SHP77 (cell line): ENCODE measurements at places on chromosomes 11 and 22.

DNA sequence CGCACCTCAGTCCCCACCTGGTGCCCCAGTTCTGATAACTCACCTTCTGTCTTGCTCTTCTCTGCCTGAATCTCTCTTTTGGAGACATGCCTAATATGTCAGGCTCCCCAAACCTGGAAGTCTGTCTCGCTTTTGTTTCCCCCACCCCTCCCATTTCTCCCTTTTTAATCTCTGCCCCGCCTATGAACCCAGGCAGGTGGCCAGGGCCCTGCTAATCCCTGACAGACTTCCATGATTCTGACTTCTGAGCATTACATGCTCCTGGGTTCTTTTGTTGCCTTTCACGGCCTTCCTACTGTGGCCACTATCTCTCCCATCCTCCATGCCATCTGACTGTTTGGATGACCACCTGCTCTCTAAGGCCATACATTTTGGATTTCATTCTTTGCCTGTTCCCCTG, 1120.9 kb upstream of the CCDC90B start:
- no peak for DNase-seq

GRCh38 chr22:47657224-47657623, 894.8 kb downstream of the TBC1D22A start:
- no peak for DNase-seq

- no peak for DNase-seq
Measured at GRCh38 chr11:121513807-121514206, 61.0 kb upstream of the SORL1-AS1 start.

DNA sequence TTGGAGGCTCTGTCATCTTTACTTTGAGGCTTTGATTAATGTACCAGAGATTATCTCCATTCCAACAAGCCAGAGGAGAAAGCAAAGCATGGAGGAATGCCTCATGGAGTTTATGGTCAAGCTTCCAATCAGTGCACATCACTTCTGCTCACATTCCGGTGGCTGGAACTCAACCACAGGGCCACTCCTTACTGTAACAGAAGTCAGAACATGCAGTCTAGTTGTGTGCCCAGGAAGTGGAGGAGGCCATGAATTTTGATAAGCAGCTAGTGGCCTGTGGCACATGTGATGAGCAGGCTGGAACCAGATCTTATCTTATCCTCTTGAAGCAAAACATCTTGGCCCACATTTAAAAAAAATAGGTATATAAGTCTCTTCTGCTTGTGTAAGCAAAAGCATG, 258.9 kb upstream of the ARHGAP20 start:
- no peak for DNase-seq

DNA sequence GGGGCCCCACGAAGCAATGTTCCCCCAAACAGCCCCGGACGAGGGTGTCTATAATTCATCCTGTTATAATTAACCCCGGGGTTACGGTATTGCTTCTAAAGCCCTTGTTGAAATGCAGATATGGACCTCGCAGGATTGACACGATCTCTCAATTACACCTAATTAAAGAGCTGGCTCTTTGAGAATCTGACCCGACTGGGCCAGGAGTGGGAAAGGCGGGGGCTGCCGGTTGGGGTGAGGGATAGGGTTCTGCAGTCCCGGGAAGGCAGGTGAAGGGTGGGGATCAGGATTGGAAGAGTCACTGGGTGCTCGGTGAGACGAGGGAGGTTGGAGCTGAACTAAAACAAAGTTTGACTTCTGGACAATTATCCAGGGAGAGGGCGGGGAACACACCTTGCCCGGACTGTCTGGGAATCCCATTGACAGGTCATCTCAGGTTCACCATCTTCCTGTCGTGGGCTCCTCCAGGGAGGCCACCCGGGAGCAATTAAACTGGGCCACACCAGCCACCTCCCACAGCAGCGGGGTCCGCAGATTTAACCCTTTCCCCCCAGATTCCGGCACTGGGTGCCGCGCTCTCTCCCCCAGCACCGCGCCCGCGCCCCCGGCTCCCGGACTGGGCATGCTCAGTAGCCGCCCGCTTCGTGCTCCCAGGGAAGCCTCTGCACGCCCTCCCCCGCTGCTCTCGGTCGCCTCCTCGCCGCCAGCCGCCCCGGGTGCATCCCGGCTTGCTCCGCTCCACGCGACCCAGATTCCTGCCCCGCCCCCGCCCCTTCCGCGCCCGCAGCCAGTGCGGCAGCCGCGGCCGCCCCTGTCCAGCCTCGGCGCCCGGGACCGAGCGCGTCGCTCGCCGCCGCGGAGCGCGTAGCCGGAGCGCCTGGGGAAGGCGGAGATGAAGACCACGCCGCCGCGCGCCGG, at the start of gene ELMOD1:
ELMOD1 (plus strand) TSS at position 688 of the 918 bp plus-strand sequence. CDS start 27,043 bp downstream, outside the sequence.
- DNase-seq: peak; percentile 10

DNA sequence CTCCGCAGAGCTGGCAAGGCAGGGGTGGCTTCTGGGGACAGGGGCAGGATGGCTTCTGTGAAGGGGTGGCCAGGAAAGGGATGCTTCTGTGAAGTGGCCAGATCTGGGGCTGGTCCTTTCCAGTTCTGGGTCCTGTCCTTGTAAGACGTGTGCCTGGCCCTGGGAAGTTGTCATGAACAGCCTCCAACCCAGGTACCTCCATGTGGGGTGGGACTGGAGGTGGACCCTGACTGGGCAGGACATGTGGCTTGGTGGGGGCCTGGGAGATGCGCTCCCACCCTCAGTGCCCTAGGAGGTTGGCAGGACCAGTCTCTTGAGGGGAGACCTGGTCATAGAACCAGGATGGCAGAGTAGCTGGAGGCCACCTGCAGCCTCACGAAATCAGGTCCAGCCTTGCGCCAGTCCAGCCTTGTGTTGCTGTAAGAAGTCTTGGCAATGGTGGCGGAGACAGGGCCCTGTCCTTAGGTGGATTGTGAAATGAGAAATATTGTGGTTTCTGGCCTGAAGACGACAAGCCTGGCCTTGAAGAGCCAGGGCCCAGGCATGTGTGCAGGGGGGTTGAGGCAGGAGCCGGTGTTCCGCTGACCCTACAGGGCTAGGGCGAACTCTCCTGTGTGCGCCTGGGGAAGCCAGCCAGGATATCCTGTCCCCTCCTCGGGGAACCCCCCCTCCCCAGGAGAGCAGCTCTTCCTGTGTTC, 2.6 kb downstream of the KCNQ1 start:
- DNase-seq: no peak

GRCh38 chr11:32916361-32916760, 23.8 kb downstream of the QSER1 start:
- DNase-seq: no peak

DNA sequence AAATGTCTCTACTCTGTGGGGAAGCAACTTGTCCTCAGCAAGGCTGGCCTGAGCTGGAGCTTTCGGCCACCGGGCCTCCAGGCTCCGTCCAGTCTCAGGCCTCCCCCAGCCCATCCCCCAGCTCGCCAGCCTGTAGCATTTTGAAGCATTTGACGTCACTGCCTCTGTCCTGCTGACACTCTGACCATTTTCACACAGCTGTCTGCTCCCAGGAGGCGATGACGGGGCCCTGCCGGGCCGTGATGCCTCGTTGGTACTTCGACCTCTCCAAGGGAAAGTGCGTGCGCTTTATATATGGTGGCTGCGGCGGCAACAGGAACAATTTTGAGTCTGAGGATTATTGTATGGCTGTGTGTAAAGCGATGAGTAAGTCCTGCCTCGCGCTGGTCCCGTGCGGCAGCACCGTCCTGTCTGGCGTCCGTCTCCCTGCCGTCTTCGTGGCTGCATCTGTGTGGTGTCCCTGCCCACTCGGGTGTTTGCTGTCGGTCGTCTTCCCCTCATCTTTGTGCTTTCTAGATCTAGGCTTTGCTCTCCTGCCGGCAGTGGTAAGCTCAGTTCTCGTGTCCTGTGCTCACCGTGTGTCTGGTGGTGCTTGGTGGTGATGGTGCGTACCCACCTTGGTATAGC, 36.1 kb upstream of the ST14 start:
- DNase-seq: no peak

GRCh38 chr11:107508201-107508857, 50.7 kb upstream of the CWF19L2 start:
- no peak for DNase-seq

- DNase-seq: no peak
Measured at GRCh38 chr11:74647404-74647803, 55.0 kb downstream of the POLD3 start.

DNA sequence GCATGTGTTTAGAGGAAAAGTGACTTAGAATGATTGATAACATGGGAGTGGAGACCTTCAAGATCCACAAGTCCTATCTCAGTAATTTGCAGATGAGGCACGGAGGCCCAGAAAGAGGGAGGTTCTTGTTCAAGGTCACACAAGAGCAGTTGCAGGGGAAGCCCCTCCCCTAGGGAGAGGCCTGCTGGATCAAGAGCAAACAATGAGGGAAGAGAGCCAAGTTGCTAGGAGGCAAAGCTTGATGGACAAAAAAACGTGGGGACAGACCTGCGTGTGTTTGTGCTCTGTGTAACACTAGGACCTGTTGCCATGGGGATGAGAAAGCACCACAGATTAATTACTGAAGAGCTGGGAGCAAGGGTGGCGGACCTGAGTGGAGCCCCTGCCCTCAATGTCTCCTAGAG, 6.4 kb upstream of the MFRP start:
- DNase-seq: peak; percentile 88

DNA sequence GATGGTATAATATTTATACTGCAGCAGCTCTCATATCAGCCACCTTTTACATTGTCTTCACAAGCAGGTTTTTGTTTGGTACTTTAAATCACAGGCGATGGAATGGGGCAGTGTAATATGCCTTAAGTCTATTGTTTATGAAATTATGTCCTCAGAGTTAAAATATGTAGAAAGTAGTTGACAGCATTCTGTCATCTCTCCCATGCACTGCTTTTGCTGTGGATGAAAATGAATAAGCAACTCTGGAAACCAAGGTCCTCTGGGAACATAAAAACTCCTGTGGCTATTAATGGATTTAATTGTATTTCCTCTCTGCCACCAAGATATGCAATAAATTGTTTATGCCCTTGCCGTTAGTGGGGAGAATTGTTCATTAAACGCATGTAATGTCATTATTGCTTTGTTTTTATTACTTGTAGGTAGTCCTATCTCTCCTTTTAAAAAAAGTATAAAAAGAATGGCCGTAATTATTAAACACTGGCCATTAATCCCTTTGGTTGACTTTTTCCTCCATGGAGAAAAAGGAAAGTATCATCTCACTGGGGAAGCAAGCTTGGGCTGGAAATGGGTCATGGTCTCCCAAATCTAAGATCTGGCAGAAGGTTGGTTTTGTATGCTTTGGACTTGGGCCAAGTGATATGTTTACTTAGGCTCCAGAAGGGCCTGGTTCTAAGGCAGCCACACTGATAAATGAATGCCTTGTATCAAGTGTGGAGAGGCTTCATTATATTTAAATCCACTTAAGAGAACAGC, 13.1 kb downstream of the PACS1 start:
- DNase-seq: peak; percentile 69

DNA sequence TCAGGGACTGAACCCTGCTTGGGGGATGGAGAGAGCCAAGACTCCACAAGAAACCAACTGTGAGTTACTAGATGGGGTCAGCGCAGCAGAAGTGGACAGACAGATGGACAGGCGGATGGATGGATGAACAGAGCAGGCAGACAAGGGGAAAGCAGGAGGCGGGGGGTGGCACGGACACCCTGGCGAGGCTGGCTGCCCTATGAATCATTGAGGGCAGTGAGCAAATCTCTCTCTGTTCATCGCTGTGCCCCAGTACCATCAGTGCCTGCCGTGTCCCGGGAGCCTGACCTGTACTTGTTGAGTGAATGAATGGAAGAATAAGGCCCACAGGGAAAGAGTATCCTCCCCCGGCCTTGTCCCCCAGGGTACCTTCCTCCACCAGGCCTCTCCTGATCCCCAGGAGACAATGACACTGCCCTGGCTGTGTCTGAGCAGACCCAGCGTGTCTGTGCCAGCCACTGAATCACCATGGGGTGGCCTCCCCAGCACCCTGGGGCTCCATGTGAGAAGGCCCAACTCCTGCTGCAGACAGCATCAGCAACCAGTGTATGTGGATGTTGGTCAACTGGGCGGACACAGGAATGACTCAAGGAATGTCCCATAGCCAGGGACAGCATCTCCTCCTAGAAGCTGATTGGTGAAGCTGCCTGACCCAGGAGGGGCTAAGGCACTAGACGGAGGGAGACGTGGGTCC, 5.1 kb upstream of the KLHL35 start:
- DNase-seq: no peak

- no peak for DNase-seq
Measured at GRCh38 chr11:70359451-70360205, 38.7 kb upstream of the CTTN start.

DNA sequence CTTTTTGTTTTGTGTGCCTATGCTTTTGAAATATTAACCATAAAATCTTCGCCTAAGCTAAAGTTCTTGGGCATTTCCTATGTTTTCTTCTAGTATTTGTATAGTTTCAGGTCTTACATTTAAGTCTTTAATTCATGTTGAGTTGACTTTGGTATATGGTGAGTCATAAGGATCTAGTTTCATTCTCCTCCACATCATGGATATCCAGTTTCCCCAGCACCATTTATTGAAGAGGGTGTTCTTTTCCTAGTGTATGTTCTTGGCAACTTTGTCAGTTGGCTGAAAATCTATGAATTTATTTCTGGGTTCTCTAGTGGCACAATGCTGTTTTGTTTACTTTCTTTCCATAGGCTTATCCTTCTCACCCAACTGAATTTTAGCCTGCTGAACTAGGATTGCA, 49.0 kb downstream of the CTSC start:
- no peak for DNase-seq

DNA sequence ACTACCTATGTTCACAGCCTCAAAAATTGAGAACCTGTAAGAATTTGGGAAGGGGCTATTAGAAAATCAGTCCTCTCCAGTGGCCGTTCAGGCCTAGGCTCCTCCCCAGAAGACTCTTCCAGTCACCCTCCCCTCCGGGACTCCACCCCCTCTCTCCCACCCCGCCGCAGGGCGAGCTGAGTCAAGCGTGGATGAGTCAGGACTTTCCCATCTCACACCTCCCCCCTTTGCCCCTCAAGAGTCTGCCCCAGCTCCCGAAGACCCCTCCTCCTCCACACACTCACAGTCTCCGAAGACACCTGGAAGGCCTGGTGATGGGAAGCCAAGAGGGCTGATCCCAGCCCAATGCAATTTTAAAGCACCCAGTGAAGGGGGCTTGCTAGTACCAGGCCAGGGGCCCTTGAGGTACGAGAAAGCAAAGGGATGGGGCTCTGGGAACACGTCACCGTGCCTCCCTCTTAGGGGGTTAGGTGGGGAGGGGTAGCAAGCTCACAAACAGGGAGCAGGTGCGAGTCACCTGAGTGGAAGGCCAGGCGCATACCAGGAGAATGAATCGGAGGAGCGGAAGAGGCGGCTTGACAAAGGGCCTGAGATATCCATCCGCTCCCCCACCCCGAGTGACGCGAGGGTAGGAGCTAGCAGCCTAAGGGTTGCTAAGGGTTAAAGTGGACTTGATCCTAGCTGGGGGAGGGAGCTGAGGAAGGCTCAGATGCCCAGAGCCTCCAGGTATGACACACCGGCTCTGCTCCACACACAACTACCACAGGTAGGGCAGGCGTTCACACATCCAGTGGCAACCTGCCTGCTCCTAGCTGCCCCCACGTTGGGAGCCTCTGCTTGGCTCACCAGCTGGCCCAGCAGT, 13.6 kb downstream of the BCL9L start:
- no peak for DNase-seq

- no peak for DNase-seq
Measured at GRCh38 chr11:30125456-30125855, 105.4 kb upstream of the FSHB start.

GRCh38 chr11:97815667-97816066, 1205.1 kb upstream of the CNTN5 start:
- DNase-seq: no peak

GRCh38 chr11:9736365-9736764, 72.5 kb downstream of the SWAP70 start:
- DNase-seq: no peak
